NCI-H460 (cell line): ENCODE measurements at places on chromosomes 1 and 21. TPM values are rescaled to one million over a fixed set of nuclear protein-coding genes. Genes with fewer than 3 reads are reported as not detected.

GRCh38 chr1:152415454-152416227 is 1.6 kb upstream of the CRNN start:
- DNase-seq = no peak

DNA sequence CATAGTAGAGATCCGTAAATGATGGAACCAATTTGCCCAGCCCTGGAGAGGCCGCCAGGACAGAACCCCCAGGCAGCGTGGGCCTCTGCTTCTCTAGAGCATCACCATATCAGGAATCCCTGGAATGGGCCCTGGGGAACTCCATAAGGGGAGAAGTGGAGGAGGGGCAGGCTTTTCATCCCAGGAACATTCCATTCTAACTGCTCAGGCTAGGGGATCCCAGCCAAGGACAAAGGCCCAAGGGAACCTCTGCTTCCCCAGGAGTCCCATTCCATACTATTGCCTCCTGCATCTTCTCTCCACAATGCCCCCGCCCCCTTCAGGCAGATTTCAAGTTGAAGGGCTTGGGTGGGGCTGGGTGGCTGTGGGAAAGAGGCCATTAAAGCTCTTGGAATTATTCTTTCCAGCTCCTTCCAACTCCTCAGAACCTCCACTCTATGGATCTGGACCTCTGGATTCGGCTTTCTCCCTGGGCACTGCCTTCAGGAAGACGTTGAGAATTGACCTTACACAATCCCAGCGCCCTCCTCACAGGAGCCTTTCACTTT is 6.0 kb downstream of the TRNP1 start:
- DNase-seq = no peak

DNA sequence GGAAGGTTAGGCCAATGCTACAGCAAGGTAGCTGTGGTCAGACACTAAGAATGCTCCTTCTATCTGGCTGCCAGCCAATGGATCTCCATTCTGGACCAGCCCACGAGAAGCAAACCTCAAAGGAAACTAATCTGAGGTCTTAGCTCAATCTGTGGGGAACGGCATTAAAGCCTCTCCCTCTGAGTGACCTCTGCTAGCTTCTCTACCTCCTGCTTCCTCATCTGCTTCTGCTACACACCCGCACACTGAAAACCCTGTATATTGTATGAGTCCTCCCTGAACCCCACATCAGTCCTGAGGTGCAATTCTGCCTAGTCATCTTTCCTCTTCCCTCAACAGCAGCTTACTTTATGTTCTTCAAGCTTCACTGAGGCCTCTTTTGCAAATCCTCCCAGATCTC is 6.9 kb upstream of the GALE start:
- no peak for DNase-seq

- DNase-seq = no peak
These were observed 2.2 kb downstream of the ATP1A2 start for GRCh38 chr1:160117709-160118183.

Gene ABL2
- total RNA-seq = 26.2 and 29.3 TPM in 2 replicates

Gene SPRR2B
- not detected in 2 replicates for total RNA-seq

Gene TDRD10
- not detected in 2 replicates for total RNA-seq

Gene TNFRSF4
- not detected in 2 replicates for total RNA-seq

Gene MCOLN3
- 0.49 and 0.67 TPM in 2 replicates for total RNA-seq

DNA sequence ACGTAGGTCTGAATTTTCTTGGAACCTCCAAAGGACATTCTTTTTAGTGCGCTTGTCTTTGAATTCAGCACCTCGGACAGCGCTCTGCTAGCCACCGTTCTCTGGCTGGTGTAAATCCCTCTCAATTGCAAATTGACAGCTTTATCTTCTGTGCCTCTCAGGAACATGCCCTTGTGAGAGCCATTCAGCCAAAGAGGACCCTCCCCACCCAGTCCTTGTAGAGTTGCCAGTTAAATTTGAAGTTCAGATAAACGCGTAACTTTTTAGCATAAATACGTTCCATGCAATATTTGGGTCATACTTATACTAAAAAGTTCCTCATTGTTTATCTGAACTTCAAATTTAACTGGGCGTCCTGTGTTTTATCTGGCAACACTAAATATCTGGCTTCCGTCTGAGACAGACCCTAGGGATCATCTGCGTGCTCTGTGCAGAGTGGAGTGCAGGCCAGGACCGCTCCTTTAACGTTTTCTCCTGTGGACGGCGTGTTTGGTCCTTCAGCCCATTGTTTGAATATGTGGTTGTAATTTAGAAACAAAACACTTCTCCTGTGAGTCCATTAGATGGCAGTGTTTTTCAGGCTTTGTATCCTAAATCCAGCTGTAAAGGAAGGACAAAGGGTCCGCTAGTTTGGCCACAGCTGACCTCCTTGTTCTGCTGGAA is 7.0 kb downstream of the KCNAB2 start:
- DNase-seq = peak; percentile 52

Gene SH2D1B
- total RNA-seq = not detected in 2 replicates

GRCh38 chr1:10114746-10115145 is 82.0 kb downstream of the UBE4B start:
- no peak for DNase-seq

Gene HNRNPCL4
- total RNA-seq = not detected in 2 replicates

GRCh38 chr21:42614811-42615351 is 38.5 kb upstream of the PDE9A start:
- DNase-seq = peak; percentile 8

DNA sequence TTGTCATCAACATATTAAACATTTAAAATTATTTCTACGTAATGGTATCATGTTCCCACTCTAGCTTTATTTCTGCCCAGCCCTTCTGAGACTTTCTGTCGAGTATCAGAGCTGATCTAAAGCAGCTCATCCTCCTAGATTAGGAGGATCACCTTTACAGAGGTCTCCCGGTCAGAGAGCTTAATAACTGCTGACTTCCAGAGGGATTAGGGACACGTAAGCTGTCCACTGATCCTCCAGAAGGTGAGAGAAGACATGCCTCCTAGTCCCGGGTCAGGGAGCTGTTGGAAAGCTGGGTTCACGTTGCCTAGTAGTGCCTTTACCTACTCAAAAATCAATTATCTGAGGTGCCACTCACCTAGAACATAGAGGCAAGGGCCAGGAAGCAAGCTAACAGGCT is 31.2 kb upstream of the NADK start:
- no peak for DNase-seq

- DNase-seq = no peak
These were observed 6.6 kb upstream of the MIIP start for GRCh38 chr1:12012560-12013316.

Gene HORMAD1
- 10.2 and 14.6 TPM in 2 replicates for total RNA-seq

DNA sequence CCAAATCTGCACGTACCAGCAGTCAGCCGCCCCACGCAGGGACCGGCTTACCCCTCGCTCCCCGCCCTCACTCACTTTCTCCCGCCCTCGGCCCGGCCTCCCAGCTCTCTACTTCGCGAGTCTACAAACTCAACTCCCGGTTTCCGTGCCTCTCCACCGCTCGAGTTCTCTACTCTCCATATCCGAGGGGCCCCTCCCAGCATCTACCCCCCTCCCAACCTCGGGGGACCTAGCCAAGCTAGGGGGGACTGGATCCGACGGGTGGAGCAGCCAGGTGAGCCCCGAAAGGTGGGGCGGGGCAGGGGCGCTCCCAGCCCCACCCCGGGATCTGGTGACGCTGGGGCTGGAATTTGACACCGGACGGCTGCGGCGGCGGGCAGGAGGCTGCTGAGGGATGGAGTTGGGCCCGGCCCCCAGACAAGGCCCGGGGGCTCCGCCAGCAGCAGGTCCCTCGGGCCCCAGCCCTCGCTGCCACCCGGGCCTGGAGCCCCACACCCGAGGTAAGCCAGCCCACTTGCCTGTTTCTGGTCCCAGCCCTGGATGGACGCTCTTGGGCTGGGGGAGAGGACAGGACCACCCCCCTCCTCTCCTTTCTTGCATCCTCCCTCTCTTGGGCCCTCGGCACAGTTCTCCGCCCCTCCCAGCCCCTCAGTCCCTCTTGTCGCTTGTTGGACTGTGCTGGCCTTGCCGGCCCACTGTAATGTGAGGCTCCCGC is at the start of gene ARTN:
Gene ARTN (plus strand): TSS at position 416 of the 715 bp plus-strand sequence. CDS start 1,856 bp downstream, outside the sequence.
- DNase-seq = no peak

GRCh38 chr1:47219590-47220220 is 12.3 kb downstream of the TAL1 start:
- no peak for DNase-seq

Gene LEFTY1
- not detected in 2 replicates for total RNA-seq

DNA sequence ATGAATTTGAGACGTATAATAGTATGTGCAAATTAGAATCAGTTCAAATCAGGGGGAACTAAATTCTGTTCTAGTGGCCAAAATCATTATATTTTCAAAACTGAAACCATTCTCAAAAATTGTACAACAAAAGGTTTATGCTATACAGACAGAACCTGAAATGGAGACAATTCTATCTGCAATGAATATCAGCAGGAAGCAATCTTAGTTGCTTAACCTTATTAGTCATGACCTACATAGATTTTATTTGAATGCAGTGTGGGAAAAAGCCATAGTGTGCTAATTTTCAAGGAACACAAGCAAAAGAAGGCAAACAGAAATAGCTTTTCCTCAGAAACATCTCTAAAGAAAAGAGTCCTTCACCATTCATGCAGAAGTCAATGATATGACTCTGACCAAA is 6.5 kb downstream of the AK5 start:
- no peak for DNase-seq

Gene THEMIS2
- total RNA-seq = 0.50 and 1.1 TPM in 2 replicates

- DNase-seq = peak; percentile 59
These were observed 586 bp downstream of the CHI3L2 start for GRCh38 chr1:111227851-111228747.

GRCh38 chr1:159826441-159827101 is at the start of gene SLAMF8:
TSS of gene SLAMF8 (plus strand) at chr1:159826873. CDS start at chr1:159826899, 26 bp downstream.
- no peak for DNase-seq

DNA sequence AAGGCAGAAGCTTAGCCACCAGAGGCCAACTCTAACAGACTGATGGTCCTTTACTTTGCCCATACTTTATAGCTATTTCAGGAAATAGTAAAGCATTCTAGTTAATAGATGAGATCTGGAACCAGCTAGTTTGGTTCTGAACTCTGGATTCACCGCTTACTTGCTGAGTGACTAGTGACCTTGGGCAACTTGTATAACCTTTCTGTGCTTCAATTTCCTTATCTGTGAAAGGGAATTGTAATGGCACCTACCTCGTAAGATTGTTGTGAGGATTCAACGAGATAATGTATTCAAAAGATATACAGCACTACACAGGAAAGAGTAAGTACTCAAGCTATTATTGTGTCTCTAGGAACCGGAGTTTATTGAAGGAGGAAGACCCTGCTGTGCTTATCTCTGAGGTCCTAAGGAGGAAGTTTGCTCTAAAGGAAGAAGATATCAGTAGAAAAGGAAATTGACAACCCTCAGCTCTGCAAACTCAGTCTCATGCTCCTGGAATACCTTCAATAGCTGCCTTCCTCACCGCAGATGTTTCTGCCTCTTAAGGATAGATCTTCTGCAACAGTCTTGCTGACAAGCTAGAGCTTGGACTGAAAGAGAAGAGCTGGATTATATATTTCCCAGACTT is 11.9 kb downstream of the MTFR1L start:
- no peak for DNase-seq

Gene IL20
- total RNA-seq = not detected in 2 replicates

Gene PRDM16
- 0.29 and 2.2 TPM in 2 replicates for total RNA-seq

DNA sequence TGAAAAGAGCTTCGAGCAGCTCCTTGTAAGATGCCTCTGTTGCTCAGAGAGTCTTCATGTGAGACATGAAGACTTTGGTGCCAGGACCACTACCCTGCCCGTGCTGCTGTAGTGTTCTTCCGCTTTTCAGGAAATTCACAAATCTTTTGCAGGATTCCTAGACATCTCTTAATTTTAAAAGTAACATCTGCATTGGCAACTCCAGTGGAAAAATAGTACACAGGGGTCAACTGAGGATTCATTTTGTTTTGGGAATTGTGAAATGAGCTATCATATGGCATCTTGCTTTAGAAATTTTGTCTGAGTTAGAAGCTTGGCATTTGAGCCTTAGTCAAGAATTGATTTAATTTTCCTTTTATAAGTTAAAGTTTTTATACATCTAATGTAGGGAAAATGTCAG is 7.2 kb downstream of the PRDM2 start:
- DNase-seq = no peak

DNA sequence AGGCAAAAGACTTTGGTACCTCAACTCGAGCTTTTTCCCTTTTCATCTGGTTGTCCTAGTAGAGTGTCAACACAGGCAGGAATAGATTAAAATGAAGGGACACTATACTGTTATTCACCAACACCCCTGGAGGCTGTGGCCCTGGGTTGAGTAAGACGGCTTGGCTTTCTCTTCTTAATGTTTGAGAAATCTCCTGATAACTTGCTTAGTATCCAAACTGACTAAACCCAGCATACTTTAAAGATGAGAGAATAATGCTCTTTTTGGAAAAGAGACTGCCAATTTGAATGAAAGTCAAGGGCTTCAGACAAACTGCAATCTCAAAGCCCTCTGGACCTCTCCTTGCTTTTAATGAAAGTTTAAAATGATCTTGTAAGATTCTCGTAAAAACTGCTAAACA is 2.6 kb upstream of the SLC30A1 start:
- no peak for DNase-seq

Gene RNU1-2
- total RNA-seq = under 0.01 TPM in 2 replicates

GRCh38 chr1:41501581-41501980 is 17.1 kb upstream of the EDN2 start:
- DNase-seq = no peak

DNA sequence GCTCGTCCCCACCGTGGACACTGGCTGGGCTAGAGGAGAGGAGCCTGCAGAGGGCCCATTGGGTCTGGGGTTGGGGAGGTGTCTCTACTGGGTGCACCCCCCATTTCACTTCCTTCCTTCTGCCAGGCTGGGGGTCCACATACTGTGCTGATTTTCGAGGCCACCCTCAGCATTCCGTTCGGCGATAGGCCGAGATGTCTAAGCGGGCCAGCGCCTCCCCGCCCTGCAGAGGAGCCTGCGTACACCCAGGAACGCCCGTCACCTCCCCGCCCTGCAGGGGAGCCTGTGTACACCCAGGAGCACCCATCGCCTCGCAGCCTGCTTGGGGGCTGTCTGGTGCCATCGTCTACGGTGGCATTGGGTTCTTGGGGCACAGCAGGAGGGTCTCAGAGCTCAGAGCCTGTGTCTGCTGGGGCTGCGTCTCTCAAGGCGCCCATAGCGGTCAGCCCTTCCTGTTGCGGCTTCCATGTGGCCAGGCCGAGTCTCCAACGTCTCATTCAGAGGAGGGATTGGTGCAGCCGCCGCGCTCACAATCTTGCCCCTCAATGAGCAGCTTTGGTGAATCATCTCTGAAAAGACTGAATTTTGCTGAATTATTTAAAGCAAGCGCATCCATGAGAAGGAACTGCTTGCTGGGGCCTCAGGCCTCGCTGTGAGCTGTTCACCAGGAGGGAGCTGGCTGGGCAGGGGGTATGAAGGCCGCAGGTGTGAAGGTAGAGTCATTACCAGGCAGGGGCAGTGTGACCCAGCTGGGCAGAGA is 30.7 kb upstream of the AGPAT3 start:
- DNase-seq = no peak

Gene SMPDL3B
- total RNA-seq = 0.94 and 0.98 TPM in 2 replicates
